RPMI8226 (cell line): ENCODE measurements at places on chromosomes 7 and 10.

- peak; percentile 52 for DNase-seq
These were observed 534 bp downstream of the PSMA2 start for GRCh38 chr7:42931447-42931833.

- no peak for DNase-seq
These were observed 5.3 kb downstream of the GALNTL5 start for GRCh38 chr7:151961536-151961935.

GRCh38 chr10:85612378-85612775 lies 754.2 kb downstream of the GRID1 start:
- peak; percentile 59 for DNase-seq

DNA sequence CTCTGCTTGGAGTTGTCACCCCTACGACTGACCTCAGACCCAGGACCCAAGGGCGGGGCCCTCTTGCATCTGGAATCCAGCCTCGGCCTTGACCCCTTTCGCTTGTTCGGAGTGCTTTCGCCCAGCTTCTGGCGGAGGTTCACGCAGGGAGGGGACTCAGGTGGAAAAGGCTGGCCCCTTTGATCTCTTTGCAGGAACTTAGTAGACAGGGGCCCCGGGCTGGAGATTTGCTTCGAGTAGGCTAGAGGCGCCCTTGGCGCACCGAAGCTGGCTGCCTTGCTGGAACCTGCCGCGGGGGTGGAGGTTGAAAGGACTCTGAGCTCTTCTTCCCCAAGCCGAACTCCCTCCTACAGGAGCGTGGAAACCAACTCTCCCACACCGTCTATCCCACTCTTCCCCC lies 255.1 kb downstream of the OTUD1 start:
- DNase-seq = no peak

GRCh38 chr7:1021366-1021765 lies 23.0 kb upstream of the GPR146 start:
- no peak for DNase-seq

DNA sequence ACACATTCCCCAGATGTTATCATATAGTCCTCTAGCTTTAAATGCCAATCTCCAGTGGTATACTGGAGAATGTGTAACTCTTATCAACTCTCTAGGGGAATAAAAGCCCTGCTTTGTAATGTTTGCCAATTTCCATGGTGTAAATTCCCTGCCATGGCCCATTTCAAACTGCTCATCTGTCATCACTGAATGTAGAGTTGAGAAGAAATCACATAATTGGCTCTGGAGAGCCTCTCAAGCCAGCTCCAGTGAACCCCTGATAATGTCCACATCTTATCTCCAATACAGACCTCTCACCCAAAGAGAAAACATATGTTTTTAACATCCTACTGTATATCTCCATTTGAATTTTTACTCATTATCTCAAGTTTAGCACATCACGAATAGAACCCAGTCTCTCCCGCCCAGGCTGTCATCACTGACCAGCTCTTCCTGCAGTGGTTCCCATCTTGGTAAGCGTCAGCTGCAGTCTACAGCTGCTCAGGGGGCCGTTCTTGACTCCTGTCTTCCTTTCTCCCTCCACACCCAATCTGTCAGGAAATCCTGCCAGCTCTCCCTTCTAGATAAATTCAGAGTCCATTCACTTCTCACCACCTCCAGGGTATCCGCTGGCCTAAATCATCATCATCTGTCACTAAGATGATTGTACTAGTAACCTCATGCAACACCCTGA lies 332.4 kb downstream of the FRMD4A start:
- DNase-seq = no peak

GRCh38 chr7:155392726-155393570 lies 65.0 kb upstream of the EN2 start:
- DNase-seq = no peak

- no peak for DNase-seq
These were observed 115.1 kb upstream of the SLC13A1 start for GRCh38 chr7:123314886-123315285.

DNA sequence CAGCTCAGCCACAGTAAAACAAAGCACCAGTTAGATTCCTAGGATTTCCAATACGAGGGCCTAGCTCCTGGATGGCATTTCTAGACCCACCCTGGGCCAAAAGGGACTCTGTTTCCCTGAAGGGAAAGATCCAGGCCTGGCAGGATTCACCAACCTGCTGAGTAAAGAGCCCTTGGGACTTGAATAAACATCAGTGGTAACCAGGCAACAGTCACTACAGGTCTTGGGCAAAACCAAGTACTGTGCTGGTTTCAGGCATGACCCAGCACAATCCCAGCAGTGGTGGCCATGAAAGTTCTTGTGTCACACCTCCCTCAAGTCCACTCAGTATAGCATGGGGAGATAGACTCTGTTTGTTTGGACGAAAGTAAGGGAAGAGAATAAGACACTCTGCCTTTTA lies 31.0 kb upstream of the STARD3NL start:
- DNase-seq = no peak

GRCh38 chr7:97094284-97094930 lies 23.1 kb upstream of the SDHAF3 start:
- DNase-seq = no peak

DNA sequence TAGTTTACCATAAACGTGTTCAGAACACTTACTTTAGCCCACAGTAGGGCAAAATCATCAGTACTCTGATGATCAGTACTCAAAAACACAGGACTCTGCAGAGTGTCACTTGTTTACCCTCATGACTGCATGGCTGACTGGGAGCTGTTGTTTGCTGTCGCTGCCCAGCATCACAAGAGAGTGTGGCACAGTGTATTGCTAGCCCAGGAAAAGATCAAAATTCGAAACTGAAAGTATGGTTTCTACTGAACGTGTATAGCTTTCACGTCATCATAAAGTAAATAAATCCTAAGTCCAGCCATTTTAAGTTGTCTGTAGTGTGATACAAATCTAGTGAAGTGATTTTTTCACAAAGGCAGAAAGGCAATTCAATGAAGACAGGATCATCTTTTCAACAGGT lies 184.6 kb downstream of the RAMP3 start:
- DNase-seq = peak; percentile 47

- no peak for DNase-seq
These were observed 79.8 kb downstream of the ZNF92 start for GRCh38 chr7:65453341-65454030.

- DNase-seq = no peak
These were observed 147.1 kb downstream of the MALRD1 start for GRCh38 chr10:19195698-19196097.

DNA sequence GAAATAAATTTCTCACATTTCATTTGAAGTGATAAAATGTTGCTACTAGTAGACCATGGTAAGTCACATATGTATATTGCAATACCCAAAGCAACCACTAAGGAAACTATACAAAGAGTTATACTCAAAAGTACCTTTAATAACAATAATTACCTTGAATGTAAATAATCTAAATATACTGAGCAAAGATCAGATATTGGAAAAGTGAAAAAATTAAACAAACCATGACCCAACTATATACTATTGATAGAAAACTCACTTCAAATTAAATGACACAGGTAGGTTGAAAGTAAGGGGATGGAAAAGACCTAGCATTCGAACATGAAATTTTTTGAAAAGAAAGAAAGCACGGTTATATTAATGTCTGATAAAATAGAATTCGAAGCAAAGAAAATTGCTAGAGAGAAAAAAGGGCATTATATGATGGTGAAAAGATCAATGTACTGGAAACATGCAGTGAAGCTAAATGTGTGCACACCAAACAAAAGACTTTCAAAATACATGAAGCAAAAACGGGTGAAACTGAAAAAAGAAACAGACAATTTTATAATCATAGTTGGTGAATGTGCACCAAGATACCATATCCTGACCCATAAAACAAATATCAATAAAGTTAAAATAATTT lies 29.1 kb downstream of the TFPI2 start:
- DNase-seq = no peak

- DNase-seq = peak; percentile 73
These were observed 3.1 kb upstream of the SLC18A3 start for GRCh38 chr10:49606981-49607535.

DNA sequence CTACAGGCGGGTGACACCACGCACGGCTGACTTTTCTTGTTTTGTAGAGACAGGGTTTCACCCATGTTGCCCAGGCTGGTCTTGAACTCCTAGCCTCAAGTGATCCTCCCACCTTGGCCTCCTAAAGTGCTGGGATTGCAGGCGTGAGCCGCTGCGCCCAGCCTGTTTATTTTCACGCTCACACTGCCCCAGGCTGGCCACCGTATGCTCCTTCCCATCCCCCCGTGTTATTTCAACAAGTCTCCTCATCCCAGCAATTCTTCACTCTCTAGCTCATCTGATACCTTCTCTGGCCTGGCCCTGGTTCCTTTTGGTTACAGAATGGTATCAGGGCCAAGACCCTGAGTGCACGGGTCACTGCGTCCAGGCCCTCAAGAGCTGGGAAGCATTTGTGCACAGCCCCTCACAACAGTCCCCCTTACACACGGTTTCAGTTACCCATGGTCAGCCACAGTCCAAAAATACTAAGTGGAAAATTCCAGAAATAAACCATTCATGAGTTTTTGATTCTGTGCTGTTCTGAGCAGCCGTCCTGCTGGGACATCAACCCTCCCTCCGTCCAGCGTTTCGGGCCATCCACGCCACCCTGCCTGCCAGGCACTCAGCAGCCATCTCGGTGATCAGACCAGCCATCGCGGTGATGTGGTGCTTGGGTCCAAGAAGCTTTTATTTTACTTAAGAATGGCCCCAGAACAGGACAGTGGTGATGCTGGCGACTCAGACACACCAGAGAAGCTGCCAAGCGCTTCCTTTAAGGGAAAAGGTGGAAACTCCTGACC lies 8.9 kb downstream of the COX19 start:
- no peak for DNase-seq

- DNase-seq = no peak
These were observed 37.5 kb downstream of the GDI2 start for GRCh38 chr10:5775685-5776084.

- no peak for DNase-seq
These were observed 9.0 kb downstream of the OAT start for GRCh38 chr10:124409696-124410095.

DNA sequence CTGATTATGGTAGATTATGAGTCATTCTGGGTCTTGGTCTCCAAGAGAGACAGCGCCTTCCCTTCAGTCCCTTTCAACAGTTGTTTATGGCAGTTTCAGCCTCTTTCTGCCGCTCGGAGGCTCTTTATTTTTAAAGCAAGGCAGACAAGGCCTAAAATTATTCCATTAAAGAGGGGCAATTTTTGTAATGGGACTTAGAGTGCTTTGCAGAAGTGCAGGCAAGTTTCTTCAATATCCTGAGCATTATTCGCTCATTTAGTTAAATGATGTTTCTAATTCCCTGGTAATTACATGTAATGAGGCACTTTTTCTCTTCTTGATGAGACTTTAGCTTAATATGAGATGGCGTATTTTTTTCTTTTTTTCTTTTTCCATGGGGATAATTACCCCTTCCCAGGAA lies 33.6 kb downstream of the BUB3 start:
- DNase-seq = no peak

- DNase-seq = no peak
These were observed 130.6 kb downstream of the WDR11 start for GRCh38 chr10:120981601-120982391.

GRCh38 chr7:158097453-158098124 lies 490.0 kb downstream of the PTPRN2 start:
- DNase-seq = no peak

GRCh38 chr7:28853834-28854749 lies 104.0 kb downstream of the TRIL start:
- DNase-seq = peak; percentile 81

GRCh38 chr7:155483245-155483644 lies 25.3 kb downstream of the EN2 start:
- DNase-seq = no peak

DNA sequence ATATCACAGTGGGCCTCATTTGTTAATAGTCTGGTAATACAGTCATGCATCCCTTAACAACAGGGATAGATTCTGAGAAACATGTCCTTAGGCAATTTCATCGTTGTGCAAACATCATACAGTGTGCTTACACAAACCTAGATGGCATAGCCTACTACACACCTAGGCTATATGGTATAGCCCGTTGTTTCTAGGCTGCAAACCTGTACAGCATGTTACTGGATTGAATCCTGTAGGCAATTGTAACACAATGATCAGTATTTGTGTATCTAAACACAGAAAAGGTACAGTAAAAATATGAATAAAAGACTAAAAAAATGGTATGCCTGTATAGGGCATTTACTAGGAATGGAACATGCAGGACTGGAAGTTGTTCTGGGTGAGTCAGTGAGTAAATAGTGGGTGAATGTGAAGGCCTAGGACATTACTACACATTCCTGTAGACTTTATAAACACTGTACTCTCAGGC lies 12.0 kb upstream of the RHOBTB1 start:
- no peak for DNase-seq

DNA sequence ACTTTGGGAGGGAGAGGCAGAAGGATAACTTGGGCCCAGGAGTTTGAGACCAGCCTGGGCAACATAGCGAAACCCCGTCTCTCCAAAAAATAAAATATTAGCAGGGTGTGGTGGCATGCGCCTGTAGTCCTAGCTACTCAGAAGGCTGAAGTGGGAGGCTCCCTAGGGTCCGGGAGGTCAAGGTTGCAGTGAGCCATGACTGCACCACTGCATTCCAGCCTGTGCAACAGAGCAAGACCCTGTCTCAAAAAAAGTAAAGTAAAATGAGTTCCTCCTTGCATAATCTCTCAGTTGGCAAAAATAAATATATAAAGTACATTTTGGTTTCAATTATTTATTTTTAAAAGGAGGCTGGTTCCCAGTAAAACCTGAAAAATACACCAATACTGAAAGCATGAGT lies 11.8 kb downstream of the NANOS1 start:
- DNase-seq = no peak

DNA sequence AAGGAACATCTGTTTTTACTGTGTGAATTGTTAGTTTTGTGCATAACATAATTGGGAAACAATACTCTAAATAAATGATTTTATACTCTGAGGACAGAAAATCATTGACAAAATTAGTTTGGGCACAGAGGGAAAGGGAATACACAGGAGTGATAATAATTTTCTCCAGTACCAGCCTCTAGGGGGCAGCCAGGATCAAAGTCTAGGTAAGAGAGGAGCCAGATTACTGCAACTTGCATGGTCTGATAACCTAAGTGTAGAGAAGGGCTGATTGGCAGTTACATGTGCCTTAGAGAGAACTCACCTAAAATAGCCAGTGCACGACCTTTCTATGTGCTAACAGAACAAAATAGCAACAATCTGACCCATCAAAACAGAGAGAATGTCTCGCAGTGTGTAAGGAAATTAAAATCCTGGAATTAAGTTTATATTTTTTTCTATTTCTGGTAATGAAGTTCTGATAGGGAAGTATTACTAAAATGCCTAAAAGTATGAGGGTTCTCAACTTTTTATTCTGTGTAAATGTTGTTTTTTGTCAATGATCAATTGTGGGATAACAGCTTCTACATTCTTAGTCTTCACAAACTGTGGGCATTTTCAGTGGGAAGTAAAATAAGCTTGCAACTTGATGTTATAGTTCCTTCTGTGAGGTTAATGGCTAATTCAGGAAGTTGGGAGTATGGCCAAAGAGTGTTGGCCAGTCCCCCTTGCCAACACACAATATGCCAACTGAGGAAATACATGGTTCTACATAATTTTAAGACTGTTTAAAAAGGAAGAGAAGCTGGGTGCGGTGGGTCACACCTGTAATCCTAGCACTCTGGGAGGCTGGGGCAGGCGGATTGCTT lies 66.4 kb downstream of the EXOC6 start:
- DNase-seq = peak; percentile 57
